ENCODE measurements at places on chromosomes 11 and 22.

- DNase-seq = peak; percentile 18
These were observed 581 bp upstream of the EIF3L start for GRCh38 chr22:37848587-37849088.

DNA sequence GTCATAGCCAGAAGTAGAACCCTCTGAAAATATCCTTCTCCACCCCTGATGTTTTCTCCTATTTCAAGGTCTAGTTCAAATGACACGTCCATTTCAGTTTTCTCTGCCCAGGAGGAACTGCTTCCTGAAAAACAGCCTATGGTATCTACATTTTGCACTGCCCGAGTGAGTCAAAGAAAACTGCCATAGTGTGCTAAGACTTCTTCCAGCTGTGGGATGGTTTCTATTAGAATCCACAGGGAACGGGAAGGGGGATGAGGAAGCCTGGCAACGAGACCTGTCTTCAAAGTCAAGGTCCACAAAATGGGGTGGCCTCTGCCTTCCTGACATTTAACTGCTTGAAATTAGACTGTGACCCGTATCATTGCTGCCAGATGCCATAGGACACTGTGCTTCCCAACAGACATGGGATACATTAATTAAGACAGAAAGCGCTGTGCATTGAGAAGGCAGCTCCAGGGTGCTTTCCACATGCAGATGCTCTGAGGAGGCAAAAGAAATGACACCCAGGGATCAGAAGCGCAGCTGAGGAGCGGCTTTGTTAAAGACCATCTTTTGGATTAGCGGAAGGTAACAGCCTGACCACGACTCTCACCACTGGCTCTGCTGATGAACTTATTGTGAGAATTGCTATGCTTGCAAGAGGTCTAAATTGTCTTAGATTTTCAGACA lies 39.4 kb upstream of the NUP50 start:
- DNase-seq = no peak

DNA sequence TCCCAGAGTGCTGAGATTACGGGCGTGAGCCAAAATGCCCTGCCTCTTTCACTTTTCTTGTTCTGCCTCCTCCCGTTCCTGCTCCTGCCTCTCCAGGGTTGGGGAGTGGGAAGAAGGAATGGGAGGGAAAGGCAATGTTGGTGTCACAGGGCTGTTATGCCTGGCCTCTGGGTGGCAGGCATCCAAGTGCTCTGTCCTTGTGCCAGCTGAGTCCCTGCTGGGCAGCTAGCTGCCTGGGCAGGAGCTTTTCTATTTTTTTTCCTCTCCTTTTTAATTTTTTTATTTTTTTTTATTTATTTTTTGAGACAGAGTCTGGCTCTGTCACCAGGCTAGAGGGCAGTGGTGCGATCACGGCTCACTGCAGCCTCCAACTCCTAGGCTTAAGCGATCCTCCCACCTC lies 4.1 kb upstream of the SAC3D1 start:
- DNase-seq = no peak

DNA sequence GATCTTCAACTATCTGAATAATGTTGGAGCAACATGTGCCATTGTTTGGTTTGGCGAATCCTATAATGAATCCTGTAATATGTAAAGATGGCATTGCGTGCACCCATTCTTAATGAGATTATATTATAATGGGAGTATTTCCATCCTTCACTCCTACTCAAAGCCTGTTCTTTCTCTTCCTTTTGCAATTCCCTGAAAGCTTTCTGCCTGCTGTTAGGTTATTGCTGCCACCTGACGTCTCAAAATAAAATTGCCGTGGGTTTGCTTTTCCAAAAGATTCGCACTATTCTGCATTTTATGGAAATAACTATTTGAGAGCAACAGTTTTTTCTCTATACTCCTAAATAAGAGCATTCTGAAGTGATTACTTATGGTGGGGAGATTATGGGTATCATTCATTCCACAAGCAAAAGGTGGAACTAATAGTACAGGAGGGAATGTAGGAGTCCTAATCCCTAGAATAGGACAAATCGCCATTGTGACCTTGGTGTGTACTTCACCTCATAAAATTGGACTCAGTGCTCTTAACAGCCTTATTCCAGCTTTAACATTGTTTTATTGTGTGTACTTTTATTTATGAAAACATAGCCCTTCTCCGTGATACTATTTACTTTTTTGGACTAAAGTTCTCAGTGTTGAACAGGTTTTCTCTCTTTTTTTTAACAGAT lies 69.6 kb upstream of the ALKBH3 start:
- DNase-seq = no peak
